ENCODE measurements at places on chromosomes 1 and 21.

- no peak for DNase-seq
These were observed 10.8 kb downstream of the INAVA start for GRCh38 chr1:200905411-200906052.

- no peak for DNase-seq
These were observed 26.8 kb upstream of the EFHD2 start for GRCh38 chr1:15382601-15383518.

DNA sequence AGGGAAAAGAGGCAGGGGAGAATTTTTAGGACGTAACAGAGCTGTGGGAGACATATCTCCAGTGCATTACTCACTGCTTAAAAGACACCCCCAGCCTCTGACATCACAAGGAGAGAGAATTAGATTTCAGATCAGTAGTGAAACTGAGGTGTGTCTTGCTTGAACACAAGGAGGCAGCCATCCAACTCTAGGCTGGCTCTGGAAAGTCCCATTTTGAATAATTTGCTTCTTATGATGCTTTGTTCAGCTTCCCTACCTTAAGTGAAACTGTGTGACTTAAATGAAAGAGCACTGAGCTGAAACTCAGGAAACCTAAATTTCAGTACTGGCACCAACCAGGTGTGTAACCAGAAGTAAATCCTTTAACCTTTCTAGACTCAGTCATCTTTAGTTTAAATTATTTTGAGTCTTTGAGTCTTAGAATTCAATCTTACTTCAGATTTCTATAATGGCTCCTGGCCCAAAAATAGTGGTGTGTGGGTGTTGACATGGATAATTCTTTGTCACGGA, 251.6 kb upstream of the SGIP1 start:
- DNase-seq = no peak

GRCh38 chr21:45289655-45290515, 2.2 kb upstream of the POFUT2 start:
- no peak for DNase-seq

GRCh38 chr1:226964611-226965486, 24.8 kb downstream of the COQ8A start:
- DNase-seq = no peak

GRCh38 chr1:22591576-22591975, 28.3 kb downstream of the EPHA8 start:
- no peak for DNase-seq

All from NCI-H526 treated with DMSO at 0.1 percent for 48 hours (cell line).